Hypothalamus (tissue), 51 donors: ENCODE measurements at places on chromosomes 3 and 15.

DNA sequence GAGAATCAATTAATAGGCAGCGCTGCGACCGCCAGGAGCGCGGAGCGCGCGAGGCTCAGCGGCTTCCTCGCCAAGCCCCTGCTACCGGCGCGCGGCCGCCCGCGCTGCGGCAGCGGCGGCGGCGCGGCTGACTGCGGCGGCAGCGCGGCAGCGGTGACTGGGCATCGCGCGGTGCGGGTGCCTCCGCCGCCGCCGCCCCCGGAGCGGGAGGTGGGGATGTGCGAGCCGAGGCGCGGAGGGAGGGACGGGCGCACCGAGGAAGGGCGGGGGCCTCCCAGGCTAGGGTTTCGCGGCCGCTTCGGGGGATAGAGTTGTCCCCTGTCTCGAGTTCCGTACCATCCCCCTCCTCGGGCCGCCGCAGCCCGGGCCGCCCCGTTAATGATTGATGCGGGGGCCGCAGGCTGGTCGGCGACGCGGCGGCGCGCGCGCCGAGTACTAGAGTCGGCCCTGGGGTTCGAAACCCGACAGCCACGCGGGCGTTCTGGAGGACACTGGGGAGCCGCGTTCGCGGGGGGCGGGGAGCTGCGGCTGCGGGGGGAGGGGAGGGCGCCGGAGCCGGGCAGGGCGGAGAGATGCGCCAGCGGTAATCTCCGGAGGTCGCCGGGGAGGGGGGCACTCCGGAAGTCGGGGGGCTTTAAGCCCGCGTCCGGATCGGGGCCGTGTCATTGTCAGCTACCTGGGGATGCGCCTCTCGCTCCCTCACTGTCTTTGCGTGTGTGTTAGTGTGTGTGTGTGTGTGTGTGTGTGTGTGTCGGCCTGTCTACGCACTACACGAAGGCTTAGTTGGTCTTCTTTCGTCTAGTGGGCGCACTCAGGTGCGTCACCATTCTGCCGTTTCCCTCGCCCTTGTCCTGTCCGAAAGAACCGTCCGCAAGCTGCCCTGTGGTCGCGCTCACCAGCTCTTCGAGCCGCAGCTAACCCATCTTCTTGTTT, at the start of gene PAQR9:
PAQR9 (minus strand) TSS at position 159 of the 933 bp plus-strand sequence. CDS start 338 bp downstream, outside the sequence.
- DNase-seq = no peak

- no peak for DNase-seq
These were observed 53.0 kb upstream of the SLC6A1 start for GRCh38 chr3:10939556-10939955.

DNA sequence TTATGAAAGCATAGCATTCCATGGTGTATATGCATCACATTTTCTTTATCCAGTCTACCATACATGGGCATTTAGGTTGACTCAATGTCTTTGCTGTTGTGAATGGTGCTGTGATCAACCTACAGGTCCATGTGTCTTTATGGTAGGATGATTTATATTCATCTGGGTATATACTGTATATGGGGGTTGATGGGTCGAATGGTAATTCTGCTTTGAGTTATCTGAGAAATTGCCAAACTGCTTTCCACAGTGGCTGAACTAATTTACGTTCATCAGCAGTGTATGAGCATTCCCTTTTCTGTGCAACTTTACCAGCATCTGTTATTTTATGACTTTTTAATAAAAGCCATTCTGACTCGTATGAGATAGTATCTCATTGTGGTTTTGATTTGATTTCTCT, 662.4 kb upstream of the BCHE start:
- DNase-seq = no peak

GRCh38 chr3:20015525-20015924, 3.5 kb upstream of the PP2D1 start:
- DNase-seq = no peak
